ENCODE measurements at places on chromosomes 11 and 22. TPM values are rescaled to one million over a fixed set of nuclear protein-coding genes. Genes with fewer than 3 reads are reported as not detected.
A peak's percentile ranks its signal among the peaks of the same experiment; 100 is the strongest.

GRCh38 chr11:17171343-17171742 lies 36.4 kb downstream of the PIK3C2A start:
- no peak for DNase-seq

DNA sequence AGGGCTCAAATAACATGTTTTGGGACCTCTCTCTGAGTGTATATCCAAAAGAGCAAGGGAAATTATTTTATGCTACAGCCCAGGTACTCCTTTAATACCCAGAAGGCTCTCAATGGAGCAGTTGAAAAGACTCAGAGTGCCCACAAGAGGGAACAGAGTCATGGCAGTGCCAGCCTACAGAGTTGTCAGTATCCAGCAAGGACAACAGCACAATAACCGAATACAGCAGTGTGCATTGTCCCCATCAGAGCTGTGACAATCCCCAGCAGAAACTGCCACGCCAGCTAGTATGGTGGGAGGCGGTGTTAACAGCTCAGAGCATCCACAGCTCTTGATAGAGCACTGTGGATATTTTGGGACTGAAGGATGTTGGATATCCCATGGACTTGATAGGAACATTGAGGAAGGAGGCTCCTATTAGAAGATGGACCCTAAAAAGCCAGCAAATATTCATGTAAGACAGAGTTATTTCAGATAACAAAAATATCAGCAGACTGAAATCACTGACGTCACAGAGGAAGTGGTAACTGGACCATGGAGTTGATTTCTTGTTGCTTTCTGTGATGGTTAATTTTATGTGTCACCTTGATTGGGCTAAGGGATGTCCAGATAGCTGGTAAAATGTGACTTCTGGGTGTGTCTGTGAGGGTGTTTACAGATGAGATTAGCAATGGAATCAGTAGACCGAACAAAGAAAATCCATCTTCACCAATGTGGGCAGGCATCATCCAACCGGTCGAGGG lies 17.7 kb upstream of the PAFAH1B2 start:
- no peak for DNase-seq

DNA sequence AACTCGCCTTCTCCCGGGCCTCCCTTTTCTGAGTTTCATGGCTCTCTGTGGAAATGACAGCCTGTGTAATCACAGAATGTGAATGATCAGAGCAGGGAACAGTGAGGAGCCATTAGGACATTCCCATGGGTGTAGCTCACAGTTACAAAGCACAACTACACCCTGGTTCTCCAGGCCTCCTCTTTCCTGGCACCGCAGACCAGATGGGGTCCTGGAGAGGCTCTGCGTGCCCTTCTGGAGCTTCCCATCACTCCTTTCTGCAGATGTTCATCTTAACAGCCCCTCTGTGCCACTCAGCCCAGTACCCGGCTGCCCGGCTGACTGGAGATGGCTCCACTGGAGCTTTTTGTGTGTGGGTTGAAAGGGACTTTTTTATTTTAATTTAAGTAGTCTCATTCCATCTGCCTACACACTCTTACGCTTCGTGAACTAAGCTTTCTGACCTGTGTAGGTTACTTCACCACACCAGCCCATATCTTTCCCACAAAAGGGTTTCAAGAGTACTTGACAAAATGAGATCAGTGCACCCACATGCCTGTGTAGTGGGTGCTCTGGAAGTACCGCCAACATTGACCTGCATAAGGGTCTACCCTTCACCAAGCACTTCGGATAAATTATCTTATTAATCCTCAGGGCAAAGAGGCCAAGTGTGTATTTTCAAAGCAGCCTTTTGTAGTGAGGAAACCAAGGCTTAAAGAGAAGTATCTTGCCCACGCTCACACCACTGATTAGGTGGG lies 29.8 kb downstream of the SREBF2 start:
- no peak for DNase-seq

DNA sequence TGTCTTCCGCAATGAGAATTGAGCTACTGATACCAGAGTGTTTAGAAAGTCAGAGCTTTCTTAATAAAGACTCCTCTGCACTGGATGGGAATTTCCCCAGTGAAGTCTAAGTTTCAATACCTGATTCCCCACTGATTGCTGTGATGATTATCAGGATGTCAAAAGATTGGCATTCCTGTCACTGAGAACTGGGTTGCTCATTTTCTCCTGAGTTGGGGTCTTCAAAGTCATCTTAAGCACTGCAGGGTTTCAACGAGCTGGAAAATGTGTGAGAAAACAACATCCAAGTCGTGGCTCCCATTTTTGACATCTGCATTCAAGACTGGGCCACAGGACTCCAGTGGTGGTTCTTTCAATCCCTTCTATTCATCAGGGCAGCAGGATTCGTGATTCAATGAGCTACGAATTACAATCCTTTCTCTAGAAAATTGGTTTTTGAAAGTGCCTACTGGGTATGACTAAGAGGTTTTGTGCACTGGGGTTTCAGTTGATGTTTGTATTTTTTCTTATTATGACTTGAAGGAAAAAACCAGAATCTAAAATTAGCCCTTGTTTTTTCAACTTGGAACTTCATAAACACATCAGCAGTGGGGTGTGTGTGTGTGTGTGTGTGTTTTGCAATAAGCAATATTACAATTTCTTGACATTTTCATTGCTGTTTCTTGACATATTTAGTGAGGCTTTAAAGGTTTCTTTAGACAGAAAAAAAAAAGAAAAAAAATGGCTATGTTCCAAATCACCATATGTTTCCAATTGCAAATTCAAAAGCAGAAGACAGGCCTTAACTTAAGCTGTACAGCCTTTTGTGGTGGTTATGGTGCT lies 233.0 kb downstream of the FAM76B start:
- DNase-seq = no peak

The PNPLA5 gene
- polyA plus RNA-seq = not detected

- DNase-seq = peak; percentile 79
Observed at GRCh38 chr11:63537293-63538101, 889 bp downstream of the PLAAT4 start.

The CBX7 gene
- 60.4 TPM for polyA plus RNA-seq

DNA sequence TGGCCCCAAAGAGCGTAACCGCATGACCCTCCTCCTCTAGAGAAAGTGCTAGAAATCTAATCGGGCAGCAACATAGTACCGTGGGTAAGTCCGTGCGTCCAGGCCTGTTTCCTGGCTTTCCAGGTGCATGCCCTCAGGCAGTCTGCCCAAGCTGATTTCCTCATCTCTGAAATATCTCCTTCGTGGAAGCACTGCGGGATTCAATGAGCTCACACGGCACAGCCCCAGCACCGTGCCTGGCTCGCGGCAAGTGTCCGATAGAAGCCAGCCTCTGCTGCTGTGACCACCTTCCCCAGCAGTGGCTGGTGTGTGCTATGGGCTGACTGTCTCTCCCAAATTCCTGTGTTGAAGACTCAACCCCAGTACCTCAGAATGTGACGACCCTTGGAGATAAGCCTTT lies 20.7 kb downstream of the RPUSD4 start:
- no peak for DNase-seq

- DNase-seq = no peak
Observed at GRCh38 chr22:16964366-16964765, 43.7 kb downstream of the GAB4 start.

DNA sequence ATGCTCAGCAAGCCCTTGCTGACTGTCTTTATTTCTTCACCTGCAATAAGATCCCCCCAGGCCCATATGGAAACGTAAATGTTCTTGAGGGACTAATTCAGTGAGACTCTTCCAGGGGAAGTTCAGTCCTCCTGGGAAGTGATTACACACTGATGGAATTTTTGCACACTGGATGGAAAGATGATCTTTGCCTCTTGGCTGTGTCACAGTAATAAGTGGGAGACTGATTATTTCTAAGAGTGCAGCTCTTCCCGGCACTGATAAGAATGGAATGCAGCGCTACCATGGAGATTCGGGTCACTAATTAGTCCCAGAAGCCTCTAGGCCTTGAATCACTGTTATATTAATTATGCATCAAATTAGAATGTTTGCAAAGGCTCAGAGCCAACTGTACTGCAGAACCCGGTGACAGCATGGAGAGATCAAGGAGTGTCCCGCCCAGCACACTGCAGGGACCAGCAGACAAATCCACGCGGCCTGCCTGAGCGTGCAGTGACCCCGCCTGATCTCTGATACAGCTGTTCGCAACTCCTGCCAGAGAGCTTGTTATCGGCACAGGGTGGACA lies 178.3 kb downstream of the SNX19 start:
- DNase-seq = peak; percentile 79

- no peak for DNase-seq
Observed at GRCh38 chr22:39819429-39819828, 74.1 kb downstream of the ENTHD1 start.

GRCh38 chr11:118169300-118170140 lies 6.9 kb downstream of the SCN2B start:
- DNase-seq = peak; percentile 54

GRCh38 chr11:61903845-61904244 lies 12.5 kb upstream of the FADS3 start:
- no peak for DNase-seq

DNA sequence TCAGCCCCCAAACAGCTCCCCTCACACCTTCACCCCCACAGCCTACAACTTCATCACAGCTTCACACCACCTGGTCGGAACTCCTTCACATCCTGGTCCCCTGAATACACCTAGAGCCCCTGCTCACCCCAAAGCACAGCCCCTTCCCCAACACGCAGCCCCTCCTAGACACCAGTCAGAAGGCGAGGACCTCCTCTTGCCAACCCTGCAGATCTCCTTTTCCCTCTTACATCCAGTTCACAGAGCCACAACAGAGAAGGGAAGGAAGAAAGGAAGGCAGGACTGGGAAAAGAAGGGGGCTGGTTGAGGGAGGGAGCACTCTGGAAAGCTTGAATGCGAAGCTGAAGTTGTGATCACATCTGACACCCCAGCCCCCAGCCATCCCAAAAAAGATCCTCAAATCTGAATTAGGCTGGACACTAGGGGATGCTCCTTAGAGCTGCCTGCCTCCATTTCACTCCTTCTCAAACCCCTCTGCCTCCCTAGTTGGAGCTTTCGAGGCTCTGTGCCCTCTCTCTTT lies 629 bp downstream of the CCKBR start:
- no peak for DNase-seq

DNA sequence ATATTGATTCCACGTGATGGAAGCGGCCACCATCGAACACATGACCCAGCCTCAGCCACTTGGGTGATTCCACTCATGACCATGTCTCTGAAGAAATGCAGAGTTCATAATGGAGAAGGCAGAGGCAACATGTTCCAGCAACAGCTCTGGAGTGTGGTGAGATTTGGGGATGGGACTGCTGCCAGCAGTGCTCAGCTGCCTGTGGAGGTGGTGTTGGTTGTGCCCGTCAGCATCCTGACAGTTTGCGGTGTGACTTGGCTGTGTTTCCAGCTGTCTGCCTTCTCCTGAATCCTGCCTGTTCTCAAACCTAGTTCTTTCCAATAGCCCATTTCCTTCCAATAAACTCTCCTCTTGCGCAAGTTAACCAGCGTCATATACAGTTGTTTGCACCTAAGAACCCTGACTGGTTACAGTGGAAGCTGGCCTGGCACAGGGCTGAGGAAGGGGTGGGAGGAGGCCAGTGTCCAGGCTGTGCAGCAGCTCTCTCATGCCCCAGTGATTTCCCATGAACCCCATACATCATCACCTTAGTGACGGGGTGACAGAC lies 22.0 kb upstream of the OR8B8 start:
- no peak for DNase-seq

DNA sequence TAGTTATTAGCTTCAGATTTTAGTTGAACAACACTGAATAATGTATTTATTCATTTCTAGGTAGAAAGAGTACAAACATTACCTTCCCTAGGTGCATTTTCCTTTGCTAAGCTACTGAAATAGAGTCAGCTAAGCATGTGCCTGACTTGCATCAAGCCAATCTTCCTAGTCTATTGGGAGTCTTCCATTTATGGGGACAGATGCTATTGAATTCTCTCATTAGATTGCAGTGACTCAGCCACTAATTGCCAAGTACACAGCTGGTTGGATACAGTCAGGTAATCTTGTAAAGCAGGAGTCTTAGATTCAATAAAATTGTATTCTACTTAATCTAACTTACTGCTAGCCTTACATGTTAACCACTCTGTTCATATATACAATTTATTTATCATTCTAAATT lies 55.2 kb upstream of the RPS13 start:
- DNase-seq = no peak

The HBB gene
- polyA plus RNA-seq = 53.3 TPM

- DNase-seq = no peak
Observed at GRCh38 chr11:74493791-74494630, 487 bp upstream of the LIPT2 start.

The NRXN2 gene
- 0.42 TPM for polyA plus RNA-seq

The KRTAP5-10 gene
- not detected for polyA plus RNA-seq

The MYO7A gene
- 2.9 TPM for polyA plus RNA-seq

DNA sequence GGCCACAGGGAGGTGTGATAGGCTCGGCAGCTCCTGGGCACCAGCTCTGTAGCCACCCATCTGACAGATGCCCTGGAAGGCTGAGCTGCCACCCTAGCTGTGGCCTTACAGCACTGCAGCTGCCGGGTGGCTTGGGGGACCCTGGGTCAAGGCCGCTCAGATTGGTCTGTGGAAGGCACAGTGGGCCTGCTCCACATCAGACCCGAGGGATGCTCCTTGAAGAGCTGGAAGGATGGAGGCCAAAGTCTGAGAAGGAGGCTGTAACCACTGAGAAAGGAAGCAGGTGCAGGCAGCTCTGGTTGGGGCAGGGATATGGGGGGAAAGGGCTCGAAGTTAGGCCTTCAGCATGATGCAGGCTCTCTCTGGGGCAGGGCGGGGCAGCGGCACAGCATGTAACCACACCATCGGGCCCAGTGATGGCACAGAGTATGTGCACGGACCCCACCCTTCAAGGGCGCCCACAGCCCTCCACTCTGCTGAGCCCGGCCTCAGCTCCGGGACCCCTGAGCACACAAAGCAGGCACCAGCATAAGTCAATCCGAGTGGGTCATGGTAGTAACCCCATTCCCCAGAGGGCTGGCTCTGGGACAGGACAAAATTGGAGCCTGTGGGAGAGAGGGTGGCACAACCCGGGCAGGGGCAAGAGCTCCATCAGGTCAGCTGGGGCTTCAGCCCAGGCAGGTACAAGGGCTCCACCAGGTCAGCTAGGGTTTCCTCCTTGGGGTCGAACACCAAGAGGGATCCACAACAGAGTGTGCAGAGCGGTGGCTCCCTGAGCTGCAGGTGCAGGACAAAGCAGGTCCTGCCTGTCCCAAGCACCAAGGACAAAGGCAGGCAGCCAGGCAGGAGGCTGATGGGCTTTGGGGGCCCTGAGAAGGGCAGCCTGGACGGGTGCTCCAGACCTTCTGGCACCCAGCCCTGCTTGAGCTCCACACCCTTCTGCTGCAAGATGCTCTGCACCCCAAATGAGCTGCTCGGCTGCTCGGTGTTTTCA lies 1511.1 kb downstream of the BRD1 start:
- DNase-seq = no peak

GRCh38 chr11:114121804-114122504 lies 62.4 kb downstream of the ZBTB16 start:
- no peak for DNase-seq

The LRRC74B gene
- not detected for polyA plus RNA-seq

All from heart left ventricle (tissue), 16 donors.